ENCODE measurements at places on chromosomes 6 and 20. TPM values are rescaled to one million over a fixed set of nuclear protein-coding genes. Genes with fewer than 3 reads are reported as not detected.

The TFAP2C gene
- total RNA-seq = 2.8 TPM

The SNHG17 gene
- total RNA-seq = 60.1 TPM

The CST3 gene
- total RNA-seq = 158 TPM

The TSPYL1 gene
- total RNA-seq = 103 TPM

The TASP1 gene
- total RNA-seq = 8.9 TPM

The KHDC1 gene
- 9.6 TPM for total RNA-seq

The KAT14 gene
- 12.7 TPM for total RNA-seq

The RIPPLY2 gene
- 6.5 TPM for total RNA-seq

The HAO1 gene
- total RNA-seq = 0.13 TPM
